ENCODE measurements at places on chromosomes 7 and 10.

DNA sequence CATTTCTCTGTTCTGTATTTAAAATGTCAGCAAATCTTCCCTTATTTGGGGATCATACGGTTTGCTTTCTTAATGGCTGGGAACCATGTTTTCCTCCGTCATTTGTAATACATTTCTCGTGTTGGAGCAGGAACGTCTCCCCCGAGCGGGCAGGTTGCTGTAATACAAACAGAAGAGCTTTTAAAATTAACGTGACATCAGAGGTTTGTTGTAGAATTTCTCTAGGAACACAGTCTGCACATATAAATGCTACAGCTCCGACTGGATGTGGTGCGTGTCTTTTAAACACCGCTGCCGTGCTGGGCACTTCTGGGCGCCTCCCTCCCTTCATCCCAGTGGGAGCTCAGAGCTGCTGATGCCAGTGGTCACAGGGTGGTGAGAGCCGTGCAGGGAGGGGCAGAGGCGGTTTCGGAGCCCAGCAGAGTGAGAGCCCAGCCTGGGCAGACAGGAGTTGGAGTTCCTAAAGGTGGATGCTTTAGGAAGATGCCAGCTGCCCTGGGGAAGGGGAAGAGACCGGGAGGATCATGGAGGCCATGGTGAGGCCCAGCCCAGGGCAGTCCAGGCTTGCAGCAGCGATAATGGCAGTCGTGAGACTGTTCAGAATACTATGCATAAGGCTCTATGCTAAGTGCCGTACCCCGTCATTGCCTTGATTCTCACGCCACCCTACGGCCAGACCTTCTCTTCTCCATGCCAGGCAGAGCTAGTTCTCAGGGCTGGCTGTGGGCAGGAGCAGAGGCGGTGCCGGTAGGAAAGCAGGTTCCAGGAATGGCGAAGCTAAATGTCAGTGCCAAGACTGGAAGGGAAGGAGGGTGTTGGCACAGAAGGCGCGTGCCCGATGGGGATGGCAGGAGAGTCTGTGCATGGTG lies 96.2 kb downstream of the GLRX3 start:
- DNase-seq, result no peak

DNA sequence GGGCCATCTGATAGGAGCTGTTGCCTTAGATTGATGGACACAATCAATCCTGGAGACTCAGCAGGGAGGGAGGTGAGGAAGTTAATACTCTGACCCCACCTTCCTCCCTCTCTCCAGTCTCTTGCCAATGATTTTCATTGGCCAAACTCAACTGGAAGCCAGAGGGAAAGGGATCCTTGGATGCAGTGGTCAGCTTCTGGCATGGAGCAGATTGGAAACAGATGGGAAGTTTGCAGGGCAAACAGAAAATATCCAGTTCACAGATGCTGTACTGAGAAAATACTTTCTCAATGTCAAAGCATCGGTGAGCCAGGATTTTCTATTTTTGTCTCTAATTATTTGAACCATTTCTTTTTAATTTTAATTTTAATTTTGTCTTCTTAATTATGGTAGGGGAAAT lies 170.8 kb downstream of the BBS9 start:
- DNase-seq, result no peak

GRCh38 chr7:1646957-1647891 lies 22.9 kb upstream of the ELFN1 start:
- DNase-seq, result no peak

DNA sequence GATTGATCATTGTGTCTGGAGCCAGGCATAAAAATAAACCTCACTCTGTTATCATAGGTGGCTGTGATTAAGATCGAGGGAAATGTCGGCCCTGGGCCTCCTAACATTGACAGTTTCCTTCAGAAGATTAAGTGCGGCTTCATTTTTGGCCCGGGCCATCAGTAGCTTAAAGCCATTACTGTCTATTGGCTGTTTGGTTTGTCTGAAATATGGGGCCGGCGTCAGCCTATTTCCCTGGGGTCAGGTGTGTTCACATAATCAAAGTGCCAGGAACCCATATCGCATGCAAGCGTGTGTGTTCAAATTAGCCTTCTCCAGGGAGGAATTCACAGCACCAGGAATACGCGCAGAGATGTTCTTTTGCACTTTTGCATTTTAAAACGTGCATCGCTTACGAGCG lies 114.7 kb downstream of the CUX1 start:
- no peak for DNase-seq

GRCh38 chr10:114881901-114882300 lies 56.1 kb upstream of the TRUB1 start:
- DNase-seq, result no peak

DNA sequence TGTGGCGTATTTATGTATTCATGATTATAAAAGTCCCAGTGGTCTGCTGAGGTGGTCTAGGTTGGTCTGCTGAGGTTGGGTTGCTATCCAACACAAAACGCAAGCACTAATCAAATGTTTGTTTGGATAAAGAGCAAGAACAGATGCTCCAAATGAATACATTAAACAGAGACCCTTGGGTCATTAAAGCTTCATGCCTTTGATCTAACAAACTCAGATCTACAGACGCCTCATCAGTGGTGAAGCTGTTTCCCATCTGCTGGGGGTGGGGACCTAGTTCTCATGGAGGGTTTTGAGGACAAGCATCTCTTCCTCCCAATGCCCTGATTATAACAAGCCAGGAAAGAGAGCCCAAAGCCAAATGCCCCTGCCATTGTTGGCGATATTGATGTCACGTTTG lies 786.7 kb downstream of the NRG3 start:
- no peak for DNase-seq

GRCh38 chr7:34849986-34850385 lies 187.3 kb downstream of the DPY19L1 start:
- DNase-seq, result no peak

DNA sequence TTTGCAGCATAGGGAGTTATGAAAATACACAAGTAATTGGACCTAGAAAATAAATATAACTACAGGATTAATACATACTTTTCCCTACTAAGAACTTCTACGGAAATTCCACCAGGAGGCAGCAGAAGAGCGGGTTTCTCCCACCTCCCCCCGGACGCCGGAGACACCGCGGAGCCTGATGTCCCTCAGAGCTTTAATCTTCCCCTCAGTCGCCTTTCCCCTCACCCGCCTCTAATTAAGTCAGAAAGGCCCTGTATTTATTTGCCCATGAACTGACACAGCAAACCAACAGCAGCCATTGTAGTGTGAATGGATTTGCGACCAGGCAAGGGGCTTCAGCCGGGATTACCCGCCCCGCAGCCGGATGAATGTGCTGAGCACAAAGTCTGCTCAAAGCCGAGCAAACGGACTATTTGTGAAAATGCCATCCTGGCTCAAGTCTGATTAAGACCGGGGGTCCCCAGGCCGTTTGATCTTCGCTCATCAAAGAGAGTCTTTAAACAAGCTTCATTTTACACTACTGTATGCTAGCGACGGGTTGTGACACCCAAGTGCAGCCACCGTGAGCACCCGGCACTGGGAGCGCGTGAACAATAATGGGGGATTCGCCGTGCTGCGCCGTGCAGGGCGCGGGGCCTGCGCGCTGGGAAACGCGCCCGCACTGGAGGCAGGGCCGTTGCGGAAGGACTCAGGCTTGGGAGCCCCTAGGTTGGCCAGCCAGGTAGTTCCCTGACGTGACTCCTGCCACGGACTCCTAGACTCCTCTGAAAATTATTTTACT lies 5.6 kb upstream of the DKK1 start:
- DNase-seq, result no peak

- no peak for DNase-seq
Observed at GRCh38 chr10:129426606-129427005, 40.4 kb upstream of the MGMT start.

GRCh38 chr10:110404413-110404812 lies 93.3 kb upstream of the DUSP5 start:
- no peak for DNase-seq

DNA sequence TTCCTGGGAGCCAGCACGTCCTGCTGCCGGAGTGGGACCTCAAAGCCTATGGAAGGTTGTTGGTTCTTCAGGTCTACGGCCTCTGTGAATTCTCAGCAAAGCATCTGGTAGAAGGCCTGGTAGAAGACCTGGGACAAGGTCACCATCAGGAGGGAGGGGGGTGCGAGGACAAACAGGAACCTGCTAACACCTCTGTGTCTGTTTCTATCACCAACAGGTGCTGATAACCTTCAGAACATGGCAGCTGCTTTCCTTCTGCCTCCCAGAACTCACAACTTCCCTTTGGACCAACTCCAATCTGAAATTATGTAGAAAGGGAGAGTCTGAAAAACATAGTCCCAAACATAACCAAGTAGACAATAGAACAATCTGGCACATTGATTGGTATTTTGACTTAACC lies 8.3 kb upstream of the MET start:
- no peak for DNase-seq

DNA sequence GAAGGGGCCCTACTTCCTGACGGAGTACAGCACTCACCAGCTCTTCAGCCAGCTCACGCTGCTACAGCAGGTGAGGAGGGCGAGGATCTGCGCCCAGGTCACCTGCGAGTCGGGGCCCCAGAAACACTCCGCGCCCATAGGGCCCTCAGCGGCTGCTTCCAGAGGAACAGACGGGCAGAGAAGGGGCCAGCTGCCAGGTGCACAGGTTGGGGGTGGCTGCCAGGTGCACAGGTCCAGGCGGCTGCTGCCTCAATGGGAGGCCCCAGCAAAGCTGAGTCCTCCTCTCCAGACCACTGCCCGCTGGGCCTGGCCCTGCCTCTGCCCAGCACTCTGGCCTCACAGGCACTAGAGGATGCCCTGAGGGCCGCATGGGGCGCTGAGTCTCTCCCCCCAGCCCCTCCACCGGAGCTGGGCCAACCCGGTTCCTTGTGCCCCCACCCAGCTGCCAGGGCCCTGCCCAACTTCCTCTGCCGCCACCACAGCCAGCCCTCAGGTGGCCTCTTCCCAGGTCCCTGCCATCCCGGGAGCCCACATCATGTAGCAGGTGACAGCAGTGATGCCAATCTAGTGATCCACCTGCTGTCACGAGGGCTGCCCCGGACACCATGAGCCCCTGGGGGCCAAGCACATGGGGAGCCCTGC lies 17.0 kb upstream of the UTF1 start:
- DNase-seq, result no peak

DNA sequence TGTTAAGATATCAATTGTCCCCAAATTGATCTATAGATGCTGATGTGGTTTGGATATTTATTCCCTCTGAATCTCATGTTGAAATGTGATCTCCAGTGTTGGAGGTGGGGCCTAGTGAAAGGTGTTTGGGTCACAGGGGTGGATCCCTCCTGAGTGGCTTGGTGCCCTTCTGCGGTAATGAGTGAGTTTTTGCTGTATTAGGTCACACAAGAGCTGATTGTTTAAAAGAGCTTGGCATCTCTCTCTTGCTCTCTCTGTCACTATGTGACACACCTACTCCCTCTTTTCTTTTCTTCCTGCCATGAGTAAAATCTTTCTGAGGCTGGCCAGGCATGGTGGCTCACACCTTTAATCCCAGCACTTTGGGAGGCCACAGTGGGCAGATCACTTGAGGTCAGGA lies 98.2 kb upstream of the KAT6B start:
- DNase-seq, result no peak

- DNase-seq, result no peak
Observed at GRCh38 chr10:13719425-13719824, 132.7 kb downstream of the PRPF18 start.

GRCh38 chr10:6635784-6636183 lies 55.7 kb upstream of the PRKCQ start:
- DNase-seq, result no peak

- no peak for DNase-seq
Observed at GRCh38 chr10:70561070-70561469, 41.5 kb downstream of the PRF1 start.

DNA sequence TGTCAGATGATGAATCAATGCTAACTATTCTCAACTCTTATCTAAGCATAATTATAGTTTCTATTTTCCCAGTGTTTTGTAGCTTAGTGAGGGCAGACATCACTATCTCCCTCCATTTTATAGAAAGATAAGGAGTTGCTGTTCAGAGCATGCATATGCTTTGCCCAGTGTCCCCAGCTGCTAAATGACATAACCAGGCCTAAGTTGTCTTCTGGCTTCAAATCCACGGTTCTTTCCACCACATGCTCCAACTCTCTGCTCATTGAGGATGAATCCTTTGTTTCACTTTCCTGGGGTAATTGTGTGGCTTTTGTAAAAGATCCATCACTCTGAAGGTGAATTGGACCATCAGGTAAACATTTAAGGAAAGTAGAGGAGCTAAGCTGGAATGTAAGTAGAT lies 134.0 kb downstream of the SNX10 start:
- DNase-seq, result no peak

GRCh38 chr10:47457528-47457820 lies 26.4 kb downstream of the ANXA8 start:
- DNase-seq, result no peak

- no peak for DNase-seq
Observed at GRCh38 chr10:108749042-108749441, 1174.3 kb downstream of the XPNPEP1 start.

GRCh38 chr10:98921316-98921715 lies 314.3 kb downstream of the HPSE2 start:
- no peak for DNase-seq

DNA sequence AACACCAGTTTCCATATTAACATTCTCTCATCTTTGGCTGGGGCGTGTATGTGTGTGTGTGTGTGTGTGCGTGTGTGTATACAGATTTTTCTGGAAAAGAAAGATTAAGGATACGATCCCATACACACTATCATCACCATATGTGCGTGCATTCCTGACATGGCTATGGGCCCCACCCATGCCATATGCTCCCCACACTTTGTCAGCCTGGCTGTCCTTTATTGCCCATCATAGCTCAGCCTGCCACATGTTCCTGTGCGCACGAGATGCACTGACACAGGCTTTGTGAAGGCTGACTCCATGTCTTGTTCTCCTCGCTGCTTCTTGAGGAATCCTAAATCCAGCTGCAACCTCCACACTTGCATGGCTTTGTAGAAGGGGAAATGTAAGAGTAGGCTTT lies 984.1 kb downstream of the LRMDA start:
- no peak for DNase-seq

GRCh38 chr7:98921608-98922372 lies 43.5 kb downstream of the TRRAP start:
- no peak for DNase-seq

DNA sequence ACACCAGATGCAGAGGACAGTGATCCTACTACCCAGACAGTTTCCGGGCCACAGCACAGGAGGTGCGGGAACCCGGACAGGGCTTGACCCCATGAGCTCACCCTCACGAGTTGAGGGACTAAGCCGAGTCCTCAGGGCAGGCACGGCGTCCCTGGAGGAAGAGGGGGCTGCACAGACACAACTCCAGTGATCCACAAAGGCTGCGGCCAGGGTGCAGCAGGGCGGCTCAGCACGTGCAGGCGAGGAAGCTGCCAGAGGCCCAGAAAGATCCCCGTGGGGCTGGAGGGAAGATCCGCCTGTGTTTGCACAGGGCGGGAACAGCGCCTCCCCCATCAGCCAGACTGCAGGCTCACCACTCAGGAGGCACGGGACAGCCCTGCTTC lies 45.9 kb upstream of the TMEM72 start:
- DNase-seq, result no peak

GRCh38 chr7:87354749-87355148 lies 9.3 kb downstream of the CROT start:
- no peak for DNase-seq

- DNase-seq, result no peak
Observed at GRCh38 chr7:155339474-155339873, 41.8 kb downstream of the INSIG1 start.

Data from CD4-positive, alpha-beta T cell treated with Interleukin-6 at 100 ng/mL for 8 hours (primary cell).